ENCODE measurements at places on chromosomes 13 and 19. TPM values are rescaled to one million over a fixed set of nuclear protein-coding genes. Genes with fewer than 3 reads are reported as not detected.

Gene FAM83E
- 0.41 TPM for polyA plus RNA-seq

DNA sequence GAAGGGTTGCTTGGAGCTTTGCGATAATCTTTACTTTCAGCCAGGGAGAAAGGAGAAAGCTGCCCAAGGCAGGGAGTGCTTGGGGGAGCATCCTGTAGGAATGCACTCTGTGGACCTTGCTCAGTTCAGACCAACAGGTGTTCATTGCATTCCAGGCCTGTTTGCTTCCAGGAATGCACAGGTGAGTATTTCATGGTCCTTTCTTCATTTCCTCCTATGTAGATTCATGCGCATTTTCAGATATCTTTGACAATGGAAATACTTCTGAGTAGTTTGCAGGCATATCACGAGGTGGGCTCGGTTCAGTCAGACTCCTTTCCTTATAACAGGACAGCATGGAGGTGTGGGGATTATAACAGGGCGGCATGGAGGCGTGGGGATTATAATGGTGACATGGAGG lies 254.8 kb downstream of the FGF9 start:
- DNase-seq, result no peak

- no peak for DNase-seq
Observed at GRCh38 chr13:63287926-63288325, 1872.3 kb upstream of the PCDH20 start.

GRCh38 chr13:35768073-35768472 lies 291.6 kb upstream of the MAB21L1 start:
- DNase-seq, result no peak

GRCh38 chr13:97588993-97589392 lies 155.0 kb downstream of the RAP2A start:
- DNase-seq, result no peak

Gene CEACAM20
- not detected for polyA plus RNA-seq

DNA sequence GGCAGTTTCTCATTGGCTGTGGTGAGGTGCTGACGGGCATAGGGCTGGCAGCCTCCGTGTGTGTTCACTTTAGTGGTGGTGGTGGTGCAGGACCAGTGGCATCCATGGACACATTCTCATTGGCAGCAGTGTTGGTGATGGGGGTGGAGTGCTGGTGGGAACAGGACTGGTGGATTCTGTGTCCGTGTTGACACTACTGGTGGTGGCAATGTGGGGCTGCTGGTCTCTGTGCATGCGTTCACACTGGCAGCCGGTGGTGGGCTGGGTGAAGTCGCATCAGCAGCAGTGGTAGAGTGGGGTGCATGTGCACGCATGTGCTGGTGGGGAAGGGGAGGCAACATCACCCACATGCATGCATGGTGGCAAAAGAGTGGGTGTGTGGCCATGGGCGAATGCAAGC lies 1471.4 kb upstream of the PCDH20 start:
- DNase-seq, result no peak

Gene UPF1
- 34.2 TPM for polyA plus RNA-seq

- DNase-seq, result no peak
Observed at GRCh38 chr13:43986421-43986981, 106.8 kb downstream of the LACC1 start.

GRCh38 chr13:111390522-111391270 lies 70.3 kb downstream of the TEX29 start:
- DNase-seq, result no peak

Gene NHLRC3
- polyA plus RNA-seq, result 12.6 TPM

Gene ZNF763
- polyA plus RNA-seq, result 4.6 TPM

- DNase-seq, result no peak
Observed at GRCh38 chr13:74867460-74867859, 614.5 kb downstream of the TBC1D4 start.

- DNase-seq, result no peak
Observed at GRCh38 chr19:30857966-30858490, 485.8 kb downstream of the ZNF536 start.

DNA sequence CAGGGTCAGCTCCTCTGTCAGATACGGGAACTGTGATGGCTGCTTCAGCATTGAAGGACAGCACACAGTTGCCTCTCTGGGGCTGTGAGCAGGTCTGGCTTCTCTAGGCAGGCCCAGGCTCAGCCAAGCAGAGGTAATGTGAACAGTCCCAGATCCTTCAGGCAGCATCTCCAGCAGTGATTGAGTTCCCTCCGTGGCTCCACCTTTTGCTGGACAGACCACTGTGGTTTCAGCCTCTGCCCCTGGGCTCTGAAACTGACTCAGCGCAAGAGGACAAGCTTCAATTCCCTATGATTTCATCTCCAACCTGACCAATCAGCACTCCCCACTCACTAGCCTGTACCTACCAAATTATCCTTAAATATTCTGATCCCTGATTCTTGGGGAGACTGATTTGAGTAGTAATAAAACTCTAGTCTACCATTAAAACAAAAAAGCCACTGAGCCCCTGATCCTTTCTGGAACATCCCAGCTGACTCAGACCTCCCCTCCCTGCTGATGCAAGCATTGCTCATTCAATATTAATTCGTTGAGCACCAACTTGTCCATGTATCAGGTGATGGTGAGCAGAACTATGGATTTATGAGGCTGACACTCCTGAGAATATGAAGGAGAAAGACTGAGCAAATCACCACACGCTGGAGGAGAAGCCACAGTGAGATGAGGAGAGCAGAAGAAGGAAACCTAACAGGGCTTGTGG lies 16.7 kb downstream of the GSX1 start:
- DNase-seq, result no peak

- no peak for DNase-seq
Observed at GRCh38 chr13:42028113-42028799, 20.2 kb upstream of the DGKH start.

GRCh38 chr19:49071860-49072547 lies 495 bp downstream of the KCNA7 start:
- no peak for DNase-seq

Gene KIR2DL1
- polyA plus RNA-seq, result not detected

DNA sequence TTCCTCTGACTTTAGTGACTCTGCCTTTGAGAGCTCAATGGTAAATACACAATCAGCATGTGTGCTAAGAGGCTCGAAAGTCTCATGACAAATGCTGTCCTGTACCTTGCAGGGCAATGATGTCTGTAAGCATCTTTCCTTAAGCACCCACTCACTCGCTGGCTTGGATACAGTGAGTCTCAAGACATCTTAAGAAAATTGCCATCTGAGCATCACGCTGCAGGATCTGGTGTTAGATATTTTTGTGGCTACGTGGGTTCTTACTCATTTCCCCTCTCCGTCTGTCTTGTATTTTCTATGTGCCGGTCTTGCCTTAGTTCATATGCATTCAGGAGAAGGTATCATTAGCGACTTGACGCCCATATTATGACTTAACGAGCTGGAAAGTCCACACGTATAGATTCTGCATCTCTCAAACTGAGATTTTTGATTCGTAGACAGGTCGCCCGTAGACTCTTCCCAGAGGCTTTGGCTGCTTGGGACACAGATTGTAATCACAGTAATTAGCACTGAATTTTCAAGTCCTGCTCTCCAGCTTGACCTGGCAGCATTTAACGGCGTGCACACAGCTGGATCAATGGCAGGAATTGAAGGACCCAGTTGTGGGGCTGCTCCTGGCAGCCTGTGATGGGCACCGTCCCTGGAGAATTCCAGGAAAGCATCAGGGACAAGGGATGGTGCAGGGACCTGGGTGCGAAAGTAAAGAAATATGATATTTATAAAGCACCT lies 231.2 kb downstream of the ZIC5 start:
- DNase-seq, result no peak

GRCh38 chr13:79096099-79096498 lies 310.0 kb downstream of the RBM26 start:
- DNase-seq, result no peak

DNA sequence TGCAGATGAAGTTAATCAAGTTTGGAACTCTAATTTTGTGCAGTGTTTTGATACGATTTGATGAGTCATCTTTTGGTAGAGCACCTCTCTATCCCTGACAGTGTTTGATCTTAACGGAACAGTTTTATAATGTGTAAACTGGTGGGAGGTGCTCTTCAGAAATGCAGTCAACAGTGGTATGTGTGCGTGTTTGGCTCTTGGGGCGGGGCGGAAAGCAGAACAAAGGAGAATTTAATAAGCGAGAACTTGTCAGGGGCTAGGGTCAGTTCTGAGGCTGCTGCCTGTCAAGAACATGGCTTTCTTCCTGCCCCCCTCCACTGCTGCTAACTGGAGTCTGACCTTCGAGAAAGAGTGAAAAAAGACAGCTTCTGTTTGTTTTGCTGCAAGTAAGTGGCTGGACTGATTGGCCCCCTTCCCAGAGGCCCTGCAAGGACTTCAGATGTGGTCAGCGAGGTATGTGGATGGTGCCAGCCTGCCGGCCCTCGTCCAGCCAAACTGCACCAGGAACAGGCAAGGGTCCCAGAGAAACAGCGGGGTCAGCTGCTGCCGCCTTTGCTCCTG lies 40.8 kb downstream of the BBC3 start:
- DNase-seq, result peak; percentile 90

DNA sequence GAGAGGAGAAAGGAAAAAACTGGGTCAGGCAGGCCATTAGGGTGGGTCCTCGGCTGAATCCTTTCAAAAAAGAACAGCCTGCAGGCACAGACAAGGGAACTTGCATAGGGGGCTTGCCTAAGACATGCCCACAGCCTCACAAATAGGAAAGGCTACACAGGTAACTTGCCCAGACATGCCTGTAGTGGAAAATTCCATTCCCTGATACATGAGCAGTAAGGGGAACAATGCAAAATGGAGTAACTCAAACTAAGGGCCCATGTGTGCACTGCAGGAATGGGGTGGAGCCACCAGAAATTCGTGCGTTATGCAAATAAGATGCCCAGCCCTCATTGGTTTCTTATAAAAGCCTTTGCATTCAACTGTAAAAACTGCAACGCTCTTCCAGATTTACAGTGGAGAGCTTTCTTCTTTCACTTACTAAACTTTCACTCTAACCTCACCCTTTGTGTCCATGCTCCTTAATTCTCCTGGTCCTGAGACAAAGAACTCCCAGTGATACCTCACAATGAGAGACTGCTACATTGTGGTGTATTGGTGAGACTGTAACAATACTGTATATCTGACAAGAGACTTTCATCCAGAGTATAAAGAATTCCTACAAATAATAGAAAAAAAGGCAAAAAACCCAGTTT lies 59.5 kb upstream of the SLITRK1 start:
- DNase-seq, result no peak

Gene NKG7
- 3.5 TPM for polyA plus RNA-seq

GRCh38 chr19:41871573-41872383 lies 5.3 kb upstream of the CD79A start:
- no peak for DNase-seq

Gene OVOL3
- polyA plus RNA-seq, result not detected

Gene AMH
- polyA plus RNA-seq, result 0.60 TPM

- DNase-seq, result peak; percentile 93
Observed at GRCh38 chr13:97855570-97856303, 97.7 kb upstream of the IPO5 start.

- no peak for DNase-seq
Observed at GRCh38 chr13:22740264-22740663, 440.5 kb upstream of the SGCG start.

Gene TPP2
- 14.7 TPM for polyA plus RNA-seq

- DNase-seq, result peak; percentile 95
Observed at GRCh38 chr19:48746738-48747575, at the start of gene IZUMO1. Gene IZUMO1 (minus strand): TSS chr19:48746909. CDS start chr19:48745859, 1,050 bp downstream.

Gene ADAT3
- polyA plus RNA-seq, result 6.1 TPM

DNA sequence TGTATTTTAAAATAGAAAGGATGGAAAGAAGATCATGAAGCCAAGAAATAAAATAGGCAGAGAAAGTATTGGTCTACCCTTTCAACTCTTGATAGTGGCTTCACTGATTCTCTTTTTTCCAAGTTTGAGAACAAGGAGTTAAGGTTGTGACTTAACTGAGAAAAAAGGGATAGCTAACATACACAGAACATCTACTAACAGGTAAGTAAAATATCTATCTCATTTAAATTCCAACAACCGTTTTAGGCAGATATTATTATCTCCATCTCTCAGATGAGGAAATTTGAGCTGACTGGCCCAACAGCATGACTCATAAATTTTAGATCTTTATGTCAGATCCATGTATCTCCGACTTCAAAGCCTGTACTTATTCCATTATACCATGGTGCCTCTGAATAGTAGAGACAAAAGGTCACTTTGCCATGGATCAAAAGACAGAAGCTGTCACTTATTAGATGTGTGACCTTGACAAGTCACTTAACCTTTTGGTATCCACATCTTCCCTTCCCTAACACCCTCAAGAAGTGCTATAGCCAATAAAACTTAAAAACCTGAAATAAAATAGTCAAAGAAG lies 152.1 kb downstream of the DACH1 start:
- DNase-seq, result no peak

DNA sequence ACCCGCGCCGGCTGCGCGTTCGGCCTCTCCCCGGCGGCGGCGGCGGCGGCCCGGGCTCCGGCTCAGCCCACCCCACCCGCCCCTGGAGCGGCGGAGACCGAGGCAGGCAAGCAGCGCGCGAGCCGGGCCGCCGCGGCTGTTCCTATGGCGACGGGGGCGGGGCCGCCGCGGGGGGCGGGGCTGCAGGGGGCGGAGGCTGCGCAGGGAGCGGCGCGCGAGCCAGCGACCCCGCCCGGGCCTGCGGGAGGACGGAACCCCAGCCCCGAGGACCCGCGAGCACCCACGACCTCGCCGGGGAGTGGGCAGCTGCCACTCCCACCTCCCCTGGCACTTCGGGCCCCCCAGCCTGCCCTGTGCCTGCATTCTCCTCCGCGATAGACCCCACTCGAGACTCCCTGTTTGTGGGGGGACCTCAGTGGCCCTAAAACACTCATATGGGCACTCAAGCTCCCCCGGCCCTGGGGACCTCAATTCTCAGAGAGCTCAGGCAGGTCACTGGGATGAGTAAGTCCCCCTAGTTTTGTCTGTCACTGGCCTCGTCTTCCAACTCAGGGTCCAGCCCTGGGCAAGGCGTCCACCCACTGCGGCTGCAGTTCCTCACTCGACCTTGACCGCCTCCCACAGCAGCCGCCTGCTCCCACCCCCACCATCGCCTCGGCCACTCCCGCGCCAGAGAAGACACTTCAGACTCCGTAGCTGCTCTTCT lies at the start of gene CTXN1:
Gene CTXN1, minus strand, starts transcription at position 115 of the 706 bp plus-strand sequence. CDS start 597 bp downstream, outside the sequence.
- peak; percentile 78 for DNase-seq

Gene KCNC3
- polyA plus RNA-seq, result 9.1 TPM

- DNase-seq, result no peak
Observed at GRCh38 chr19:46909356-46909755, 48.6 kb downstream of the ARHGAP35 start.

DNA sequence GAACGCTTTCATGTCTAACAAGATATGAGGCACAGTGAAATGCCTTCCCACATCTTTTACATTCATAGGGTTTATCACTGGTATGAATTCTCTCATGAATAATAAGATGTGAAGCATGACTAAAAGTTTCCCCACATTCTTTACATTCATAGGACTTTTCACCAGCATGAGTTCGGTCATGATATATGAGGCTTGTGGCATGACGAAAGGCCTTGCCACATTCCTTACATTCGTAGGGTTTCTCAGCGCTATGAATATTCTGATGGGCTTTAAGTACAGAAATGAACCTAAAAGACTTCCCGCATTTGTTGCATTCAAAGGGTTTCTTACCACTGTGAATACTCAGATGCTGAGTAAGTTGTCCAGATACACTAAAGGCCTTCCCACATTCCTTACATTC lies 21.3 kb downstream of the ZNF607 start:
- DNase-seq, result no peak

Gene CATSPERD
- not detected for polyA plus RNA-seq

Gene CCDC194
- polyA plus RNA-seq, result not detected
